Activated CD8-positive, alpha-beta T cell treated with anti-CD3 and anti-CD28 coated beads, Interleukin-2, amount 10 ng/mL, durations not matched to agents 7 days and 5 days (primary cell): ENCODE measurements at places on chromosomes 13 and 19. TPM values are rescaled to one million over a fixed set of nuclear protein-coding genes. Genes with fewer than 3 reads are reported as not detected.
A peak's percentile ranks its signal among the peaks of the same experiment; 100 is the strongest.

GRCh38 chr13:51271528-51272085 lies 49.4 kb downstream of the FAM124A start:
- DNase-seq = no peak

DNA sequence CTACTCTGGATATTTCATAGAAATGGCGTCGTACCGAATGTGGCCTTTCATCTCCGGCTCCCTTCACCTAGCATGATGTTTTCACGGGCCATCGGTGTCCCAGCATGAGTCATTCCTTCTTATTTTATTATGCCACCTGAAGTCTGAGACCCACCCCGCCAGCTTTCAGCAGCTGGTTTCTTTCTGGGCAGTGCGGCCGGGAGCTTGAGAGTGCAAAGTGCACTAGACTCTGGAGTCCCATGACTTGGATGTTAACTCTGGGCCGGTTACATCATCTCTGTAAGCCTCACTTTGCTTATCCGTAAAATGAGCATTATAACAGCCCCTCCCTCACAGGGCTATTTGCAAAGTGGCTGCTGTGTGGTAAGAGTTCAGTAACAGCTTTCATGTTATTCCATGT lies 5.8 kb upstream of the KMT5C start:
- DNase-seq = no peak

The TGFBR3L gene
- 2.7 TPM for total RNA-seq

- no peak for DNase-seq
These were observed 72.7 kb downstream of the KATNAL1 start for GRCh38 chr13:30234619-30235162.

GRCh38 chr13:46633416-46633815 lies 80.4 kb downstream of the LRCH1 start:
- no peak for DNase-seq

DNA sequence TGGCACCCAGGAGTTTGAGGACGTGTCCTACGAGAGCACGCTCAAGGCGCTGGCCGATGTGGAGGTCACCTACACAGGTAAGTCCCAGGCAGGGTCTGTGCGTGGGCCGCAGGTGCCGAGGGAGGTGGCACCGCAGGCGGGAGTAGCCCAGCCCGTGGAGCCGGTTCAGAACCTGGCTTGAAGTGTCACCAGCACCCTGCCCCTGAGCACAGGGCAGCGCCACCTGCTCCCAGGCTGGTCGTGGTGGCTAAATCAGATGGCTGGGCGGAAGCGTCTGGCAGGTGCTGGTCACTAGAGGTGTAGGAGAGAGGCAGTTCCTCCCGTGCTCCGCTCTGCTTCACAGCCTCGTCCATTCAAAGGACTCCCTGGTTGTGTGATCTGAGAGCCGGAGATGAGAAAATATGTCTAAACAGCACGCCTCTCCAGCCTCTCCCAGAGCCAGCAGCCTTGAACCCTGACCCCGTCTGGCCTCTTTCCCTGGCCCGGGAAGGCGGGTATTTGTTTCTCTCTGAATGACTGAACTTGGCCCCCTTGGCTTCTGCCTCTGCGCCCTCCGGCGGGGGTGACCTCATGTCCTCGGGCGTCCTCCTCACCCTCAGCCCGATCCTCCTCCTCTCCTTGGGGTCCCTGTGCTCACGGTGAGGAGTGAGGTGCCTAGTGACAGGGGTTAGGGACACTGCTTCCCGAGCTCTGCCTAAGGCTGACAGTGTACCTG lies 5.4 kb downstream of the THOP1 start:
- DNase-seq = no peak

The TMEM190 gene
- total RNA-seq = not detected

The CPB2 gene
- not detected for total RNA-seq

- DNase-seq = peak; percentile 62
These were observed 6.8 kb downstream of the RPS11 start for GRCh38 chr19:49502866-49503581.

The ZNF536 gene
- total RNA-seq = not detected

GRCh38 chr13:94020833-94021232 lies 458.6 kb downstream of the DCT start:
- DNase-seq = no peak

GRCh38 chr19:38031423-38031770 lies 124.4 kb downstream of the SIPA1L3 start:
- DNase-seq = no peak

- peak; percentile 29 for DNase-seq
These were observed 16.1 kb downstream of the ZFR2 start for GRCh38 chr19:3852614-3853254.

DNA sequence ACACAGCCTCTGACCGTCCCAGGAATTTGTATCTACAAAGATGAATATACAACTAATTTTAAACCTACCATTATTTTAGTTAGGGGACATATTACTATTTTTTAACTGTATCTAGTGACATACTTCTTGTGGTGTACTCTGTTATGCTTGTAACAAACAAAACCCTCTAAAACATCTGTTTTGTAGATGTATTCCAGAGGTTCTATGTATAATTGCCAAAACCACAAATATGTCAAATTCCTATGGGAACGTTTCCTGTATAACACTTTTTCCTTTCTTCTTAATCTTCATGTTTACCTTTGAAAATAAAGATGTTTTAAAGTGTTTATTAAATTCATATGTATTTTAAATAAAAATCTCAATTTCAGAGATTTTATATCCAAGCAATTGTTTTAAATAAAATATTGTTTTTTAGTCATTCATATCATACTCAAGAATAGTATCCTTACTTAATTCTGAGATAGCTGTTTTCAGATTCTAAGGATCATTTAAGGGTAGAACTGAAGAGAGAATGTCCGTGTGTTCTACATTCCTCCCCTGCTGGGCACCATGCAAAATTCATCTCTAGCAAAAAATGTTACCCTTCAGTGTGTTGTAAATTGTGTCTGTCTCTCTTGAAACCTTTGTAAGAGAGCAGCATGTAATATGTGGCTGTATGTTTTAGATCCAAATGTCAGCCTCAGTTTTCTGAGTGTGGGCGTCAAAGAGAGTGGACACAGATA lies 1327.7 kb downstream of the EFNB2 start:
- DNase-seq = no peak

The EIF3K gene
- total RNA-seq = 325 TPM

The EXOSC5 gene
- total RNA-seq = 25.3 TPM

DNA sequence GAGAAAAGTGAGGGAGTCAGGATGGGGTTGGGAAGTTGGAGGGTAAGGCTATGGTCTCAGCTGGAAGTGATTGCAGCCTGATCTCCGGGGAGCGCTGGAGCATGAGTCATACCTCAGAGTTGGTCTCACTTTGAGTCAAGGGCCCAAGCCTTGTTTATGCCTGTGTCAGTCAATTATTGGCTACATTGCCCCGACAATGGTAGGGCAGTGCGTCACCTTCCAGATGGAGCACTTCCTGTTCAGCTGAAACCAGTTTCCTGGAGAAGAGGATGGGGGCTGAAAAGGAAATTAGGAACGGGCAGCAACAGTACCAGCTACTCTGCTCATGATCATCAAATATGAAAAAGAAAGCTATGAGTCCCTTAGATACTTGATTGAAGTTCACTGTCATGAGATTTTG lies 60.4 kb downstream of the ADGRE1 start:
- DNase-seq = peak; percentile 66

- DNase-seq = no peak
These were observed 25.1 kb upstream of the ZNF850 start for GRCh38 chr19:36797786-36798108.

DNA sequence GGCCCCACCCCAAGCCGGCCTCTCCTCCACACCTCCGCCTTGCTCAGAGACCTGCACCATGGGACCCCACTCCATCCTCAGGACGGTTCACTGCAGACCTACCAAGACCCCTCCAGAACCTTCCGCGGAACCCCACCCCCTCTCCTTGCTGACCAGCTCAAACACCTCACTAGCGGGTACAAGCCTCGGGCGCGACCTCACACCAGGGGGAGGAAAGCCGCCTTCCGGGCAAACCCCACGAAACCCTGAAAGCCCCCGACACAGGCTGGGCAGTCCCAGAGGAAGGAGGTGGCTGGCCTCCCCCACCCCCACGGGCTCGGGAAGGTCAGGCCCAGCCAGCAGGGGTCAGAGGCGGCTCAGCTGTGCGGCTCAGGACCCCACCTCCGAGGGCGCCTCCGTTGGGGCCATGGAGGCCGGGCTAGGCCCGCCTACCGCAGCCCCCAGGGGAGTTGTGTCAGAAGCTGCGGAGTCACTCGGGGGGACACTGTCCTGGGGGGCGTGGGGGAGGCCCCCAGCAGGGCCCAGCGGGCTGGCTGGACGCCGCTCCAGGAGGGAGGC lies 9.8 kb downstream of the GRIN3B start:
- no peak for DNase-seq

DNA sequence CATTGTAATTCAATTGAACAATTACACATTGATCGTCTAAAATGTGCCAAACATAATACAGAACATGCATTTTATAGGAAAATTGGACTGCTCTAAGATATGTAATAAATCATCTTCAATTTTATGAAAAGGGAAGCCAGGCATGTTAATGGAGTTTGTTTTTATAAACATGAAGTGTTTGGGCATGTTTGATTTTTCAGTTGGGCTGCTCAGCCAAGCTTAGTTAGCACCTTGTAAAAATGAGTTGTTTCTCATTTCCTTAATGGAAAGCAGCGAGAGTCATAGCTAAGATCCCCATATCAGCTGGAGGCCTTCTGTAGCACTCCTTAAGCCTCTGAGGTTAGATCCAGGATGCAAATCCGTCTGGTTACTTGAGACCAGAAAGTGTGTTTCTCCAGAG lies 422.3 kb downstream of the SPRY2 start:
- DNase-seq = no peak

DNA sequence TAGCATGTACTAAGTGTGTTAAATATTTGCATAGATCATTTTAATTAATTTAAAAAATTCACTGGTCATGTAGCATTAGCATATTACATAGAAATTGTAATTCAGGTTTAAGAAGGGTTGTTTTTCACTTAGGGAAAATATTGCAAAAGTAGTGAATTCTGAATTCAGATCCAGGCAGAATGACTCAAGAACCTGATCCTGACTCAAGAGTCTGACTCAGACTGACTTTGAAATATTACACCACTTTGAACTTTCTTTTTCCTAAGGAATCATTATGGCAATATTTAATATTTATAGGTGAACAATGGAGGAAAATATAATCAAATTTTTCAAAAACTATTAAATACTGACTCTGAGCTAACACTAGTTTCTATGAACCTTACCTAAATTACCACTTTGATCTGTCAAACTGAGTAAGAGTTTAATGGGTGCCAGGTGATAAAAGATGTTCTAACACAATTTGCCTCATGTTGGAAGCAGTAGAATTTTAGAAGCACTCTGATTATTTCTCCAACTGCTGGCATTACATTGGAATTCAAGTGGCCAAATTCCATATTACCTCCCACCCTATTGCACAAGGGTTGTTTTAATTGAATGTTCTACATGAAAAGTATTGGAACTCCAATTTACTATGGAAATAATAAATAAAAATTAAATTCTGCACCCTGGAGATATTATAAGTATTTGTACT lies 261.6 kb downstream of the SLITRK1 start:
- DNase-seq = no peak
